Body of pancreas (tissue), 4 donors: ENCODE measurements at places on chromosomes 11 and 22.
A peak's percentile ranks its signal among the peaks of the same experiment; 100 is the strongest.

DNA sequence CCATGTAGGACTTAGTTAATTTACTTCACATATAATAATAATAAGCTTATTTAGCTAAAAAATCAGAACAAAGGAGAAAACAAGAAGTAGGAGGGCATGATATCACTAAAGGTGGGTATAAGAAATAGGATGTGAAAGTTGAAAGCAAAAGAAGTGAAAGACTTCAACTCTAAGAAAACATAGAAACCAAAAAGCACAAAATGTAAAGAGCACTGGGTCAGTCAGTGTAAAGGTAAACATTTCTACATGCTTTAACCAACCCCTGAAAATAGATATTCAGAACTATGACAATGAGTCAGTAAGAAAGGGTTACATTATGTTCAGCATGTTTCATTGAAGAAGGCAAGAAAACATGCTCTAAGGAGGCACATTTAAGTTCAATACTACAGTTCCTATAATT lies 298.8 kb downstream of the SWAP70 start:
- no peaks in the 10 kb centered on the region for H3K36me3 ChIP-seq
- H3K27ac ChIP-seq = no peak overlapping the region
- H3K27me3 ChIP-seq = no peaks in the 10 kb centered on the region
- DNase-seq = no peak

DNA sequence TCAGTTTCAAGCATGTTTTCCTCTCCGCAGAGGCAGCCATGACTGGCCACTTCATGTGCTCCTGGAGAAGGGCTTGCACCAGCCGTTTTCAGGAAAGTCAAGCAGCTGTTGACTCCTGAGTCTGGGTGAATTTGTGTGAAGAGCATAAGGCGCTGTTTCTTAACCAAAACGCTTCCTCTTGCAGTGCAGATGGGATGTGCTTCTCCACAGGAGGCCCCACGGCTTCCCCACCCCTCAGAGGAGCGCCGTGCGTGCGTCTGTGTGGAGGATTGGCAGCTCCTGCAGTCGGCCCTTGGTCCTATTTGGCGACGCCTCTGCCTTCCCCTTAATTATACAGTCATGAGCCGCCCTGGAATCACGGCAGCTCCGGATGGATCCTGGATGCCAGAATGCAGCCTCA lies 54.1 kb upstream of the B3GAT1 start:
- peaks cover 13% of the 10 kb centered on the region for H3K4me1 ChIP-seq
- no peak overlapping the region for H3K4me3 ChIP-seq
- H3K27me3 ChIP-seq = no peaks in the 10 kb centered on the region
- no peaks in the 10 kb centered on the region for H3K36me3 ChIP-seq
- H3K27ac ChIP-seq = no peak overlapping the region

DNA sequence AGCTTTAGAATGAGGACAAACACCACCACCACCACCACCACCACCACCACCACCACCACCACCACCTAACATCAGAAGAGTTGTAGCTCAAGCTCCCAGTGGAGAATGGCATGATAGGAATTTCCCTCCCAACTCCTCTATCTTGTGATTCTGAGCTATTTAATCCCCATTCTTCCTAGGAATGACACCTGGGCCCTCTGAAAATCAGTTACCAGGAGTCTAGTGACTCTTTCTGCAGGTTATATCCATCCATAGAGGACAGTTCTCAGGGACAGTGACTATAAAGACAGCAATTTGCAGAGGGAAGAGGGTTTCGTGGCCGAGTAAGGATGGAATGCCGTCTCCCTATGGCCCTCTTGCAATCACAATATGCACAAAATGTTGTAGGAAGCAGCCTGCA lies 27.8 kb downstream of the MYH9 start:
- no peak overlapping the region for H3K27ac ChIP-seq
- no peaks in the 10 kb centered on the region for H3K27me3 ChIP-seq
- no peak overlapping the region for H3K4me3 ChIP-seq
- no peak for DNase-seq

GRCh38 chr22:31148953-31149627 lies 8.8 kb upstream of the PLA2G3 start:
- H3K27ac ChIP-seq = no peak overlapping the region
- peaks cover 7% of the 10 kb centered on the region for H3K4me1 ChIP-seq
- DNase-seq = peak; percentile 84
- H3K27me3 ChIP-seq = no peaks in the 10 kb centered on the region
- no peak overlapping the region for H3K4me3 ChIP-seq

DNA sequence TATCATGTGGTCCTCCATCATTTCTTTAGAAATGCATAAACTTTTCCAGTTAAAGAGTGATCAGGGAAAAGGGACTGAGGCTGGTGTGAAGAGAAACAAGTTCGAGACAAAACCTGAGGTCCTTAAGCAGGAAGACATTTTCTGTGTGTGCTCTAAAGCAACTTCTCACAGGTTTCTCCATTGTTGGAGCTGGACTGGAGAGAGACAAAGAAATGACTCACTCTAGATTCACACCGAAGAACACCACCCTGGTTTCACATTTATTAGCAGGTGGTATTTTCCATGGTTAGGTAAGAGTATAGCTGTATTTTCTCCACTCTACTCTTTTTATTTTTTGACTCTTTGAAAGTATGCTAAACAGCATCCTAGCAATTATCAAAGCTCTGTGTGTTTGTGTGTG lies 736.4 kb downstream of the KCNA4 start:
- no peaks in the 10 kb centered on the region for H3K36me3 ChIP-seq
- no peak for DNase-seq
- H3K27ac ChIP-seq = no peak overlapping the region

GRCh38 chr22:39703091-39703490 lies 132.5 kb downstream of the CACNA1I start:
- no peak overlapping the region for H3K27ac ChIP-seq
- H3K4me1 ChIP-seq = no peaks in the 10 kb centered on the region
- no peaks in the 10 kb centered on the region for H3K27me3 ChIP-seq
- no peak overlapping the region for H3K4me3 ChIP-seq
- no peak for DNase-seq

- no peaks in the 10 kb centered on the region for H3K36me3 ChIP-seq
- DNase-seq = no peak
- H3K27ac ChIP-seq = no peak overlapping the region
- no peak overlapping the region for H3K4me3 ChIP-seq
- H3K27me3 ChIP-seq = no peaks in the 10 kb centered on the region
Measured at GRCh38 chr11:204587-205109, 2.6 kb downstream of the BET1L start.

DNA sequence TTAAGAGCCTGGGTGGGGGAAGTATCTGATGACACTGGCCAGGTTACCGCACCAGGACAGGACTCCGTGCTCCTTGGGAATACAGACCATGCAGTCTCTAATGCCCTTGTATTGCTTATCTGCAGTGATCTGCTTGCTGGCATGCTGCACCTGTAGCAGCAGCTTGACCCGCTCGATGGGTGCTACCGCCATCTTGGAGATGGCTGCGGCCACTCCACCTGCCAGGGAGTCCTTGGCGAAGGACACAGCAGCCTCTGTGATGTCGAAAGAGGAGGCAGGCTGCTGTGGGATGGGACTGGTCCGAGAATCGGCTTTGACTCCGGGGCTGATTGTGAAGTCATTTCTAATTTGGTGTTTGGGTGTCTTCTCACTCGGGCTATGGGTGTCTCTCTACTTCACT lies 3.1 kb downstream of the WBP2NL start:
- no peak for DNase-seq
- no peaks in the 10 kb centered on the region for H3K36me3 ChIP-seq
- H3K27me3 ChIP-seq = no peaks in the 10 kb centered on the region
- no peak overlapping the region for H3K27ac ChIP-seq
- H3K4me3 ChIP-seq = no peak overlapping the region

DNA sequence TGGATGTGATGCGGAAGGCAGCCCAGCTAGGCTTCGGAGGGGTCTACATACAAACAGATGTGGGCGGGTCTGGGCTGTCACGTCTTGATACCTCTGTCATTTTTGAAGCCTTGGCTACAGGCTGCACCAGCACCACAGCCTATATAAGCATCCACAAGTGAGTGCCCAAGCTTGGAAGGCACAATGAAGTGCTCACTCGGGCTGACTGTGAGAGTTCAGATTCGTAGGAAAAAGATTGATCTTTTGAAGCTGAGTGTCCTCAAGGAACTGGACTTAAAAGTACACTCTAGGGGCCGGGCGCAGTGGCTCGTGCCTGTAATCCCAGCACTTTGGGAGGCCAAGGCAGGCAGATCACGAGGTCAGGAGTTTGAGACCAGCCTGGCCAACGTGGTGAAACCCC lies 3.7 kb downstream of the ACAD8 start:
- H3K27me3 ChIP-seq = no peaks in the 10 kb centered on the region
- H3K36me3 ChIP-seq = peaks cover 8% of the 10 kb centered on the region
- no peak overlapping the region for H3K4me3 ChIP-seq

- H3K27me3 ChIP-seq = no peaks in the 10 kb centered on the region
- no peak overlapping the region for H3K27ac ChIP-seq
- no peak overlapping the region for H3K4me3 ChIP-seq
- no peaks in the 10 kb centered on the region for H3K36me3 ChIP-seq
- DNase-seq = no peak
Measured at GRCh38 chr11:84825106-84825660, 802.0 kb downstream of the DLG2 start.

GRCh38 chr11:79017811-79018210 lies 423.0 kb downstream of the TENM4 start:
- no peaks in the 10 kb centered on the region for H3K4me1 ChIP-seq
- no peaks in the 10 kb centered on the region for H3K36me3 ChIP-seq
- no peak overlapping the region for H3K4me3 ChIP-seq

DNA sequence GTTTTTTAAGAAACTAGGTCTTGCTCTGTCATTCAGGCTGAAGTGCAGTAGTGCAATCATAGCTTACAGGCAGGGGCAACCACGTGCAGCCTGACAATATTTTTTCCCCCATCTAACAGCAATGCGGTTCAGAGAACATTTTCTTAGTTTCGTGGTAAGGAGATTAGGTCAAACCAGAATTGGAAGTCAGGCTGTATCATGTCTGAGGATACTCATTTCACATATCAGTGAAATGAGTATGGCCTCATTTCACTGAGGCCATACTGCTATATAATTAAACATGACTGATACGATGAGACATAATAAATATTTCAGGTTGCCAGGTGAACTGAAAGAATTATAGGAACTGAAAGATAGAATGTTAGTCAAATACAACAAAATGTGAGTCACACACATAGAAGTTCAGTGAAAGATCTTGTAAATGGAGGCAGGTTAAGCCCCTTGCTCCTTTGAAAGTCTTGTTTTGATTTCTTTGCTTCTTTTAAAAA lies 32.5 kb upstream of the IZUMO1R start:
- no peak overlapping the region for H3K27ac ChIP-seq
- no peak for DNase-seq
- H3K4me3 ChIP-seq = no peak overlapping the region
- no peaks in the 10 kb centered on the region for H3K4me1 ChIP-seq
- no peaks in the 10 kb centered on the region for H3K27me3 ChIP-seq

DNA sequence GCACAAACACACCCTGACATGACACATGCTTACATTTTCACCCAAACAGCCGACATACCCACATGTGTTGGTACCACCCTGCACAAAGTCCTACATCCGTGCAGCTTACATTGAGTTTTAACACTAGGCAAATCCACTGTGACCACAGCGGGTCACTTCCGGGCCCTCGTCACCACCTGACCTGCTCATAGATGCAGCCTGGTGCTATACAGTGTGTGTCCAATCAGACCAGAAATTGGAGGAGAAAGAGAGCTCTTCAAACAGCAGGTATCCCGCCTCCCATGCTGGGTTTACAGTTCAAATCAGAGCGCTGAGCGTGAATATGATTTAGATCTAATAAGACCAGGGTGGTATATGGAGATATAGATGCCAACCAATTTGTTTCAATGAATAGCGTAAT lies 35.4 kb downstream of the PHF21B start:
- no peaks in the 10 kb centered on the region for H3K4me1 ChIP-seq
- no peak overlapping the region for H3K27ac ChIP-seq
- H3K4me3 ChIP-seq = no peak overlapping the region
- no peaks in the 10 kb centered on the region for H3K27me3 ChIP-seq

GRCh38 chr11:124970925-124971324 lies 16.9 kb downstream of the CCDC15 start:
- H3K27ac ChIP-seq = no peak overlapping the region
- H3K4me3 ChIP-seq = no peak overlapping the region
- H3K4me1 ChIP-seq = no peaks in the 10 kb centered on the region
- no peaks in the 10 kb centered on the region for H3K27me3 ChIP-seq
- no peaks in the 10 kb centered on the region for H3K36me3 ChIP-seq
- DNase-seq = no peak

DNA sequence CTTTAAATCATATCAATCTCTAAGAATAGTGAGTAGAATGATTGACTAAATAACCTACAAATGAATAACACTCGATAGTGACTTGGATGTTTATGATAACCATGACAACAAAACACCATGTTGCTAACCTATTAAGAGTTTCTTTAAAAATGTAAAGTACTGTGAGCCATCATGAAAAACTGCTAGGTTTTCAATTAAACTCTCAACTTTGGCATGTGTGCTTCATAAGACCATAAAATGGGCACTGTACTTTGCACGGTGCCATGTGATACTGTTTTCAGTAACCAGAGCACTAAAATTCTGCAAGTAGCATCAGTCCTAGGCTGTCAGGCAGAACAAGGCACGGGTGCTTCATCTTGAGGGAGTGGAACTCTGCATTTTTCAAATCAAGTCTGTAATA lies 96.2 kb upstream of the TRIM77 start:
- no peaks in the 10 kb centered on the region for H3K36me3 ChIP-seq
- H3K27ac ChIP-seq = no peak overlapping the region
- H3K4me1 ChIP-seq = no peaks in the 10 kb centered on the region
- H3K27me3 ChIP-seq = no peaks in the 10 kb centered on the region
- no peak for DNase-seq

DNA sequence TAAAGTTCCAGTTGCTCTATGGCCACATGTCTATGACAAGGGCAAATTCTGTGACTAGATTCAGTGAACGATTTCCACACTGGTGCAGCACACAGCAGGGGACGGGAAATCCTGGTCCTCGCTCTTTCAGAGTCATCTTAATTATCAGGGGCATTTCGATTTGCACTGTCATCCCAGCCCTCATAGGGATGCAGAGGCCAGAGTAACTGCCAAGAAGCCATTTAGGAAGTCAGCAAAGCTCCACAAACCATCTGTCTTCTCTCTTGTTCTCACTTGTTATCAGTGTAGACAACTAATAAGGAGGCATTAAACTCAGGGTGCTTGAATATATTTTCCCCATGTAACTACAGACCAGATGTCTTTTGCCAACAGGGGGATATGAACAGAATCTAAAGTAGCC lies 151.7 kb downstream of the STK33 start:
- H3K36me3 ChIP-seq = no peaks in the 10 kb centered on the region
- no peak for DNase-seq
- no peaks in the 10 kb centered on the region for H3K4me1 ChIP-seq
- no peak overlapping the region for H3K4me3 ChIP-seq
- H3K27ac ChIP-seq = no peak overlapping the region
- no peaks in the 10 kb centered on the region for H3K27me3 ChIP-seq

DNA sequence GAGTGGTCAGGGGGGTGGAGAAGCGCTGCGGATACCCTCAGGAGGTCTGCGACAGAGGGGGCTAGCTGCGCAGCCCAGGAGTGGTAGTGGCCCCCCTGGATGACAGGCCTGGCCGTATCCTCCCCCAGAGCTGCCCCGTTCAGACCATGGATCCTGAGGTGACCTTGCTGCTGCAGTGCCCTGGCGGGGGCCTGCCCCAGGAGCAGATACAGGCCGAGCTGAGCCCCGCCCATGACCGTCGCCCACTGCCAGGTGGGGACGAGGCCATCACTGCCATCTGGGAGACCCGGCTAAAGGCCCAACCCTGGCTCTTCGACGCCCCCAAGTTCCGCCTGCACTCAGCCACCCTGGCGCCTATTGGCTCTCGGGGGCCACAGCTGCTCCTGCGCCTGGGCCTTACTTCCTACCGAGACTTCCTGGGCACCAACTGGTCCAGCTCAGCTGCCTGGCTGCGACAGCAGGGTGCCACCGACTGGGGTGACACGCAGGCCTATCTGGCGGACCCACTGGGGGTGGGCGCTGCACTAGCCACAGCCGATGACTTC lies 505 bp downstream of the NUDT22 start:
- H3K4me1 ChIP-seq = peaks cover 69% of the 10 kb centered on the region
- no peaks in the 10 kb centered on the region for H3K36me3 ChIP-seq
- H3K27ac ChIP-seq = peak overlapping the region; percentile 88
- H3K4me3 ChIP-seq = peak overlapping the region; percentile 72
